ENCODE measurements at places on chromosomes 7 and 10.
A peak's percentile ranks its signal among the peaks of the same experiment; 100 is the strongest.

DNA sequence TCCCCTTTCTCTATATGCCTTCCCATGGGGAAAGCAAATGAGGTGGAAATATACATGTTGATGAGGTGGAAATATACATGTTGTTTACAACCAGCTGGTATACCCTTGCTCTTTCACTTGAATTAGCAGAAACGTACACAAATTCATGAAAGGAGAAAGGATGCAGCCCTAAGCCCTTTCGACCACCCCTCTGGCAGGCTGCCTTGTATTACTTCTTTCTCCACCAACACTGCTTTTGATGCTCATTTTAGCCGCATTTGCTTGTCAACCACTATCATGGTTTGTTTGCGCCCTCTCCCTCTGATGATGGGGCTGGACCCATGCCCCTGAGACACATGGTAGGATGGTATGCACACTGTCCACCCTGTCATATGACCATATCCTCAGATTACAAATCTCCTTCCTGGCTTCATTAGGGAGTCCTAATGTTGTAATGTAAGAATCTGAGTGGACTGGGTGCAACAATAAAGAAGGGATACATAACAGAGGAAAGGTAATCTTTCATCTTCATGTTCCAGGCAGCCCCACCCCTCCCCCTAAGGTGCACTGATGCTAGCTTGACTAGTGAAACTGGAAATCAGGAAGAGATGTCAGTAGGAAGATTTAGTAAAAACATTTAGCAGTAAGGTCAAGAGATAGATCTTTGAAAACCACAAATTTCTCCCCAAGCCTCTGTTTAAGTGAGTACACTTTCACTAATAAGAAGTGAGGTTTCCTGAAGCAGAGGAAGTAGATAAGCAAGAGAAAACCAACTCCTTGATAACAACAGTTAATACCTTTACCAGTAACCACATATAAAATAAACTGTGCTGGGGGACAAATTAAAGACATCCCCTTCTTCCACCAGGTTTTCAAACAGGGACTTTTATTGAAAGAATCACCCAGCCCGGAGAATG, 536.8 kb upstream of the NRP1 start:
- no peak for DNase-seq

- peak; percentile 58 for DNase-seq
Measured at GRCh38 chr7:12434012-12434642, 30.5 kb upstream of the VWDE start.

DNA sequence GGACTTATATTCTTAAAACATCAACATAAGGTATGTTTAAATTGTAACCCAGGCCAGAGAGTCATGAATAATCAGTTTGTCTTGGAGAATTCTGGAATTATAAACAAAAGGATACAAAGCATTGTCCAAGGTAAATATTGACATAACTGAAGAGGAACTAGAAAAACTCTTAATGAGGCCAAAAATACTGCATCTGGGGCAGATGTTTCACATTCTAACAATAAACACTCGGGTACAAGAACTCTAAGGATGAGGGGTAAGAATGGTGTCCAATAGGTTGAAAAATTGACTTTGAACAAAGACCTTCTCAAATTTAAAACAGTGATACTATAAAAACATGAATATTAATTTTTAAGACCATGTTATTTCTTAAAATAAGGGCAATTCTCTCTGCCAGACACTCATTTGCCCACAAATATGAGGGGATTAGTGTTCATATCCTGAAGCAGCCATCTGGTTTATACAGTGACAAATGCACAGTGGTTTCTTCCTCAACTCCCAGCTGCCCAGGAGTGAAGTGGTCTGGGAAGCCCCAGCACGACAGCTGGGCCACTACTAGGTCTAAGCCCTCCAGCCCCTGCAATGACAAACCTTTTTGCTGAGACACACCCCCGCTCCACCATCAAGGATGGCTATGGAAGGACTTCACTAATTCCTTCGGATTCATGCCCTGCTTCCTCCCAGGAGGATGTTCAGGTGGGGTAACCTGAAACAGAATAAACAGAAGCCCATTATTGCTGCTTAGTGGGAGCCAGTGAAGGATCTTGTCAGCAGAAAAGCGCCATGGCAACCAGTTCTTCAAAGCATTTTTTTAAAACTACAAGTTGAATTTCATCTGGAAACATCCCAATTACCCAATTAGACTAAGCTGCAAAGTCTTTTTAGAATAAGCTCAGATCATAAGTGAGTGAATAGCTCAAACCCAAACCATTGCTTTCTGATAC, 107.5 kb upstream of the ARID5B start:
- DNase-seq, result peak; percentile 29

GRCh38 chr10:121771966-121772365, 155.9 kb downstream of the ATE1 start:
- DNase-seq, result no peak

DNA sequence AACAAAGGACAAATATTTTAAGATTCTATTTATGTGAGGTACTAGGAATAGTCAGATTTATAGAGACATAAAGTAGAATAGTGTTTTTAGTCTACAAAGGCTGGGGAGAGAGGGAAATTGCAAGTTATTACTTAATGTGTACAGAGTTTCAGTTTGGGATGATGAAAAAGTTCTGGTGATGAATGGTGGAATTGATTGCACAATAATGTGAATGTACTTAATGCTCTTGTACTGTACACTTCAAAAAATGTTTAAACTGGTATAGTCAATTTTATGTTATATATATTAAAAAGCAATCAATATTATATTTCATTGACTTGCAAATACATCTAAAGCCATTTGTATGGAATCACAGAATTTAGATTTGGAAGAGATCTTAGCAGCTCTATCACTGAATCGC, 213.4 kb downstream of the PPP1R3A start:
- DNase-seq, result no peak

DNA sequence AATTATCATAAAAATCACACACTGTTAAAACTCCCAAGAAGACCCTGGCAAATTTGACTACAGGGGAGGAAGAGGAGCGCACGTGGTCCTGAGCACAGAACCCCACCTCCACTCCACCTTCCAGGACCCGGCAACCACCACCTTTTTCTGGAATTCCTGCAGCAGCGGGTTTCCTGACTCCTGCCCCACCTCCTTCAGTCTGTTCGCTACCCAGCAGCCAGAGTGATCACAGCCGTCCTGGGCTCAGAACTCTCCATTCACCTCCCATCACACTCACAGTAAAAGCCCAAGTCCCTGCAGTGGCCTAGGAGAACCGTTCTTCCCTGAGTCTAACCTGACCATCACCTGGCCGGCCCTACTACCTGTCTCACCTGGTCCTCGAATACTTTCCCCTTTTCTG, 107.4 kb upstream of the FAM204A start:
- DNase-seq, result no peak

DNA sequence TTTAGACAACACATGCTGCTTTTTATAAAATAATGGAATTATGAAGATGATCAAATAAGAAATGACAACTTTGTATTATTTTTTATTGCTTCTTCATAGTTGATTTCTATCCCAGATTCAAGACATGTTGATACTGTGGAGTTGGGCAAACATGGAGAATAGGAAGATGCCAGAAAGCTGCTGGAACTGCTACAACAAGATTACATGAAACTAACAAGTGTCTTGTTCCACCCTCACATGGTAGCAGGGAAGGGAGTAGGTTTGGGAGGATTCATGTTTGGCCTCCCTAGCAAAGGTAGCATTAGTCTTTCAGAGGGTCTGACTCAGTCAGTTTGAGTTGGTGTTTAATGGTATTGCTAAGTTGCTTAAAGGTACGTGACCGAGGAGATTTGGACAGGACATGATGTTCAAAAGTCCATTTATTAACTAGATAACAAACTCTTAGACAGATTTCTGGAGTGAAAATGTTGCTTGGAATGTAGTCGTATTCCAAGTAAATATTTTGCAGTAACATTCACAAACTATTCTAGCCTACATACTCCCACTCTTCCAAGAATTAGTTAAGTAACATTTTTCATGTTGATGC, 33.1 kb downstream of the PRR15 start:
- DNase-seq, result no peak
